Activated gamma-delta T cell treated with Interleukin-2 at 50 U/mL for 16 hours (primary cell): ENCODE measurements at places on chromosomes 3 and 15.

GRCh38 chr3:19945969-19946831, 697 bp upstream of the RAB5A start:
- no peak for DNase-seq

DNA sequence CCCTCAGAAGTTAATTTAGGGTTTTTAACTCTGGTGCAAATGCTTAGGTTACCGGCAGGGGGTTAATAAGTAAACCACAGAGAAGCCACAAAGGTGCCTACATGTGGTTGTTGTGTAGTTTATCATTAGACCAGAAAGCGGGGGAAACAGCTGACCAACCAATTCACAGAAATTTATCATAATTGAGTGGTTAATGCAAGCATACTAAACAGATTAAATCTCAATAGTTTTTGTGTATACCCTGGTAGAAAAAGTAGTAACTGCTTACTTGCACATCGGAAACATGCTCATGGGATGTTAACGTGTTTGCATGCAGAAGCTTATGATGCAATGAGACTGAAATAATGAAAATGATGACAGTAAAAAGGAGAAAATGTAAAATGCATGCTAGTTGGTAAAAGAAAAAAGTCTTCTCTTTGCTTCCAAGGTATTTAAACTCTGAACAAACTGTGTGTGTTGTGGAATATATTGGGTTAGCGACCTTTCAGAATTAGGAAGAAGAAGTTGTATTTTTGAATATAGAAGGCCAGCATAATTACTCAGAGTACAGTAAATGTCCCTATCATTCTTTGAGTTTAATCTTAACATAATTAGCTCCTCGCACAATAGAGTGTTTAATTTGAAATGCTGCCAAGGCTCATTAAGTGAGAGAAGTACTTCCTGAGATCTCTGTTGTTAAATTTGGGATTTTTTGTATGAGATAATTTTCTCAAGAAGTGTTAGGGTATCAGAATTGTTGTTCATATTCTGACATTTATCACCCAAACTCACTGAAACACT, 316.2 kb downstream of the PTPRG start:
- no peak for DNase-seq

GRCh38 chr15:22992024-22992326, 11.8 kb upstream of the CYFIP1 start:
- DNase-seq: no peak

- DNase-seq: no peak
Observed at GRCh38 chr15:101492766-101493692, 3.5 kb upstream of the PCSK6 start.

DNA sequence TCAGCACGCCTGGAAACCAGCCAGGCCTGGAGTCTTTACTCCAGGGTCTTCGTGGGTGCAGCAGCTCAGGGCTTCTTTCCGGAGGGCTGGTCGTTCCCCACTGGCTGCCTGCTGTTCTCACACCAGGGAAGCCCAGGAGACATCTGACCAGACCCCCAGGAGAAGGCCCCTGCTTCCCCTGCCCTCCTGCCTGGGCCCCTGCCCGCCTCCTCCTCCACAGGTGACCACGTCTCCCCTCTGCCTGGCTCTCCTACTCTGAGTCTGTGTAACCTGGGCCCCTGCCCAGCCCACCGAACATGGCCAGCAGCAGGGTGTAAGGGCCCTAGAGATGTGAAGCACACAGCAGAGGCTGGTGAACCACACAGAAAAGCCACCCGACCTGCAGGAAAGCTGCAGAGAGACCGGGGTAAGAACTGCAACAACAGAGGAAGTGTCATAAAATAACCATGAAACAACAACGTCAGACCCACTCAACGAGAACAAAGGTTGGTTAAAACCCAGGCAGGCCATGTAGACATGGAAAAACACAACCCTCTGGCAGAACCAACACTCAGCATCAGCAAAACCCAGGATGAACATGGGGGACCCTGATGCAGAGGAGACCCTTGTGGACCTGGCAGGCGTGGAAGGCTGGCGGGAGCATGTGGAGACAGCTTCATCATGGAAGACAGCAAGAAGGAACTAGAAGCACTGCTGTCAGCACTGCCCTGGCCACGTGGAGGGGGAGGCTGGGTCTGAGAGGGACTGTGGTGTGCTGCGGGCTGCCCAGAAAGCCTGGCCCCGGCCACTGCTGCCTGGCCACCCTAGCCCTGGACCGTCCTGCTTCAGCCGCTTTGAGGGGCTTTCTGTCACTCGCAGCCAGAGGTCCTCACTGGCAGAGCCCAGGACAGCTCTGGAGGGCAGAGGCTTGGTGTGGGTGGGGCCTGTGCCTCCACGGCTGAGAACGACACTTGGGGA, 20.4 kb downstream of the UROC1 start:
- no peak for DNase-seq

DNA sequence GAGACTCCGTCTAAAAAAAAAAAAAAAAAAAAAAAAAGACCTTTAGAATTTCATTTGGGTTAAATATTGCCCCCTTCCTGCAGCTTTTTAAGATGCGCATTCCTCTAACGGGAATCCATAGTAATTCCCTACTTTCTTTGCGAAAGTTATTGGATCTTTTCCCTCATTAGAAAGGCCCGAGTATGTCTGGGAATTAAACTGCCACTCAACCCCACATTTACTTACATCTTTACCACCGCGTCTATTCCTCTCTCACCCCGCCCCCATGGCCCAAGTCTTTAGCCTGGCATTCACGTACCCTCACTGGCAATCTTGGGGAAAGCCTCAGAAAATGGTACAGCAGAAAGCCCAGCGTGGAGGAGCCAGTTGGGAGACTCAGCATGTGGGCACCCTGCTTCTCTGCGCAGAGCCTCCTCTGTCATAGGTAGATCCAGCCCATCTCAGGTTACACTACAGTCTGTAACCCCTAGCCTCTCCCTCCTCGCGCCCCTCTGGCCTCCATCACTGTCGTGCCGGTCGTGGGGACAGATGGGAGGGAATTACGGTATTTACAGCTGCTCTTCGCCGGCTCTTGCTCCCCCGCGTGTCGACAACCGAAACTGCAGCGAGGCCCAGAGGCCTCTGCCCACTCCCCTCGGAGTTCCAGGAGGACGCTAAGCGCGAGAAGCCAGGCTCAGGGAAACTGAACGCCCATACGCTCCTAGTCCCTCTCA, 6.4 kb upstream of the ANKDD1A start:
- DNase-seq: peak; percentile 75

- DNase-seq: no peak
Observed at GRCh38 chr3:124431331-124431994, 298.8 kb upstream of the UMPS start.

- no peak for DNase-seq
Observed at GRCh38 chr3:10771486-10772270, 44.4 kb upstream of the SLC6A11 start.

- DNase-seq: no peak
Observed at GRCh38 chr15:57640930-57641682, 49.4 kb downstream of the MYZAP start.

DNA sequence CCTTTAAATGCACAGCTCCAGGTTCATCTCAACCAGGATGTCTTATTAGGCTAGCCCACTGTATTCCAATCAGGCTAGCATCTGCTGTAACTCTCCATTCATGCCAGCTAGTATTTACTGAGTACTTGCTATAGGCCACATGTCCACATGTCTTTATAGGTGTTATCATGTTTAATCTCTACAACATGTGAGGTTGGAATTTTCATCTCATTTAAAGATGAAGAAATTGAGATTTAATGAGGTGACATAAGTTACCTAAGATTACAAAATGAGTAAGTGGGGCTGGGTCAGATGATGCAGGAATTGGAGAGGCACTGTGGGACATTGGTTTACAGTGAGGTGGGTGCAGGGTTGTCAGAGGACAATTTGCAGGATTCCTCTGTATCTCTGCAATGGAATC, 2.9 kb downstream of the IFT122 start:
- no peak for DNase-seq

- DNase-seq: no peak
Observed at GRCh38 chr3:173401369-173401768, 3.8 kb downstream of the NLGN1 start.

DNA sequence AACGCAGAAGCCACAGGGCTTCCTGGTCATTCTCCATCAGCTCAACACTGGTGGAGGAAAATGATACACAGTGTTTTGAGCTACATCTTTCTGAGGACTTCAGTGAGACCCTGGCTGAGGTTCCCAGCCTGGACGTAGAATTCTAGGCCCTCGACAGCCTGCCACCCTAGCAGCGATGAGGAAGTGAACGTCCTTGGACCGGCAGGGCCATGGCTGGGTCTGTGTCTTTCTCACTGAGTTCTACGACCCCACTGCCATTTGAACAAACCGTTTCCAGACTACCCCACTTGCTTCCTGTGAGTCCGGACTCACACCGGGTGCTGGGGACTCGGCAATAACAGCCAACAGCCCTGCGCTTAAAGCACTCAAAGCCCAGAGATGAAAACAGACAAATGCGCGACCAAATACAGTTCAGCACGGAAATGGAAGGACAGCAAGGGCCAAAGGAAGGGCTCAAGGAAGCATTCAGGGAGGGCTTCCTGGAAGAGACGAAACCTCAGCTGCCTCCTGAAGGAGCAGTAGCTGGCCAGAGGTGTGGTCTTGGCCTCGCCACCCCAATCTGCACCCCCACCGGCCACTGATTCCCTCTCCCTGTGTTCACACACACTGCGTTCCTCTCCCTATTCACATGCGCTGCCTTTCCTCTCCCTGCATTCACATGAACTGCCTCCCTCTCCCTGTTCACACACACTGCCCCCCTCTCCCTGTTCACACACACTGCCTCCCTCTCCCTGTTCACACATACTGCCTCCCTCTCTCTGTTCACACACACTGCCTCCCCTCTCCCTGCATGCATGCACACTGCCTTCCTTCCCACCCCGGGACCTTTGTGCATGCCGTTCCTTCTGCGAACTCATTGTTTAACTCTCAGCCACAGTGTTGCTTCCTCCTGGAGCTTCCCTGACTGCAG, 136.3 kb upstream of the PRR20G start:
- no peak for DNase-seq

- no peak for DNase-seq
Observed at GRCh38 chr3:43907508-43907858, 216.7 kb downstream of the ABHD5 start.

- DNase-seq: no peak
Observed at GRCh38 chr3:191499307-191500080, 38.5 kb downstream of the PYDC2 start.

- no peak for DNase-seq
Observed at GRCh38 chr3:194905696-194906095, 220.0 kb downstream of the FAM43A start.

GRCh38 chr3:168431491-168431890, 335.8 kb upstream of the GOLIM4 start:
- DNase-seq: no peak

- no peak for DNase-seq
Observed at GRCh38 chr15:50350621-50351020, 4.4 kb downstream of the GABPB1 start.

DNA sequence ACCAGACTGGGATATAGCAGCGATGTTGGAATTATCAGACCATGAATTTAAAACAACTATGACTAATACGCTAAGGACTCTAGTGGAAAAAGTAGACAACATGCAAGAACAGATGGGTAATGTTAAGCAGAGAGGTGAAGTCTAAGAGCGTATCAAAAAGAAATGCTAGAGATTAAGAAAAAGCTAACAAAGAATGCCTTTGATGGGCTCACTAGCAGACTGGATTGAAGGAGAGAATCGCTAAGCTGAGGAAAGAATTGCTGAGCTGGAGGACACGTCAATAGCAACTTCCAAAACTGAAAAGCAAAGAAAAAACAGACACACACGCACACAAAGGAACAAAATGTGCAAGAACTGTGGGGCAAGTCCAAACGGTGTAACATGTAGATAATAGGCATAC, 20.0 kb upstream of the CMTM6 start:
- DNase-seq: no peak

- DNase-seq: no peak
Observed at GRCh38 chr3:54064486-54064885, 57.9 kb upstream of the CACNA2D3 start.

GRCh38 chr3:64240396-64240795, 15.1 kb upstream of the PRICKLE2 start:
- no peak for DNase-seq

GRCh38 chr3:149965278-149965677, 5.4 kb downstream of the PFN2 start:
- DNase-seq: no peak

- DNase-seq: no peak
Observed at GRCh38 chr15:45441036-45441435, 62.7 kb upstream of the GATM start.

GRCh38 chr3:57822686-57823085, 66.6 kb downstream of the SLMAP start:
- DNase-seq: no peak
